NCI-H2081 (cell line): ENCODE measurements at places on chromosomes 7 and 10.

DNA sequence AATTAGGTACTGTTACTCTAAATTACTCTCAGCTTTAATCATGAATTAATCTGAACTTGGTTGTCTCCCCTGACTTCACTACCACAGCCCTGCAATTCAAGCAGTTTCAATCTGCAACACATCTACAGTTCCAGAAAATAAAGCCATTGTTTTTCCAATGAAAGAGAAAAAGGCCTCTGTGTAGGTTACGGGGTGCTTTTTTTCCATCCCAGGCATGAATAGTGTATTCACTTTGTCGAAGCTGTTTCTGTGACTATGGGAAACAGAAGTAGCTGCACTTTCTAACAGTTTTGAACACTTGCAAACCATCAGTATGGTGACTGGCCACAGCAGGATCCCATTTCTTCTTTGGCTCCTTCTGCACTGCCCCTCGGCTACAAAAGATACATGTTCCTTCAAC is 460.2 kb downstream of the GRM8 start:
- no peak for DNase-seq

DNA sequence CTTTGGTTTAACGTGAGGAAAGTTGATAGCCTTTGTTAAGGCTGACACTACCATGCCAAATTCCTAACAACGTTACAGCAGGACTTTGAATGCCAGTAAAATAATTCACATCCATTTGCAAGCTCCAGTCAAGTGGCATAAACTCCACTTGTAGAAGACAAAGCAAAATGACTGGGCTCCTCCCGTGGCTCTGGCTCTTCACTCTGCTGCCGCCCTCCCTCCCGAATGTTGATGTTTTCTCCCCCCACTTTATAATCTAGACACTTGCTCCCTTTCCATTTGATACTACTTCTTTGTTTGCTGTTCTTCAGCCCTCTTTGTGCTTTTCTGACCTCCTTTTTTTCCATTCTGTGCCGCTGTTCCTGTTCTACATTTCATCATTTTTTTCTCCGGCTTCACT is 22.8 kb upstream of the ITGB8 start:
- DNase-seq, result no peak

GRCh38 chr10:1100691-1101368 is 44.6 kb downstream of the WDR37 start:
- no peak for DNase-seq

DNA sequence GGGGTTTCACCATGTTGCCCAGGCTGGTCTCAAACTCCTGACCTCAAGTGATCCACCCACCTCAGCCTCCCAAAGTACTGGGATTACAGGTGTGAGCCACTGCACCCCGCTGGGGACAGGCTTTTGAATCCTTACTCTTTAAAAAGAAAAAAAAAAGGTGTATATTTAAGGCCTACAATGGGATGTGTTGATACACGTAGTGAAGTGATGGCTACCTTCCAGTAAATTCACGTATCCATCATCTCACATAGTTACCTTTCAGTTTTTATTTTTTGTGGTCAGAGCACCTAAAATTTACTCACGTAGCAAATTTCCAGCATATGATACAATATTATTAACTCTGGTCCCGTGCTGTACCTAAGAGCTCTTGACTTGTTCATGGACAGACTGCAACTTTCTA is 119.5 kb upstream of the INSYN2A start:
- DNase-seq, result no peak

DNA sequence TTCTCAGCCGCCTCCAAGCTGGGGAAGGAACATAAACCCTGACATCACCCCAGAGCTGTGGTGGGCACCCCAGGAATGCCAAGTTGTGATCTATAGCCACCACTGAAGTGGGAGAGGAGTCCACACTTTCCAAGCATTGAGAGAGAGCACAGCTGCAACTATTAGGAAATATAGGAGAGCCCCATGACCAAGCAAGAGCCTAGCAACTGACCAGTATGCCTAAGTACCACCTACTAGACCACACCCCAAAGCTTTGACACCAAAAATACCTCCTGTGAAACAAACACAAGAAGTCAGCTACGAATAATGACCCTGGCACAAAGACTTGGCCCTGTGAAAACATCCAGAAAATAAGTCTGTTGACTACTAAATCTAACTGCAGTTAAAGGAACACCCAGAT is 804.1 kb upstream of the IGFBP3 start:
- no peak for DNase-seq

GRCh38 chr10:123202506-123202905 is 48.3 kb downstream of the BUB3 start:
- no peak for DNase-seq

DNA sequence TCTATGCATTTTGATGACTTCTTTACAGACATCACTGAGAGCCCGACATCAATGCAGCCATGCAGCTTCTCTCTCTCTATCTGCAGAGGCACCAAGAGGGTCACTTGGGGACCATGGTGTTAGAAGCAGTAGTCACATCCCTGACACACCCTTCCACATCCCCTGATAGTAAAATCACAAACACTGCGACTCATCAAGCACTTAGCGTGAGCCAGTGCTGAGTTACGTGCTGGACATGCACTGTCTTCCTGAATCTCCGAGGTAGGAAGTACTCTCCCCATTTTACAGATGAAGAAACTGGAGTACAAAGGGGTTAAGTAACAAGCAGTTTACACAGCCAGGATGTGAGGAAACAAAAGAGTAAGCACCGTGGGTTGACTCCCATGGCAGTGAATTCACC is 109.2 kb downstream of the OSBPL3 start:
- DNase-seq, result no peak

GRCh38 chr10:110203500-110204455 is 3.6 kb upstream of the MXI1 start:
- no peak for DNase-seq

- DNase-seq, result no peak
These were observed 251.6 kb downstream of the ZWINT start for GRCh38 chr10:56109454-56109853.

DNA sequence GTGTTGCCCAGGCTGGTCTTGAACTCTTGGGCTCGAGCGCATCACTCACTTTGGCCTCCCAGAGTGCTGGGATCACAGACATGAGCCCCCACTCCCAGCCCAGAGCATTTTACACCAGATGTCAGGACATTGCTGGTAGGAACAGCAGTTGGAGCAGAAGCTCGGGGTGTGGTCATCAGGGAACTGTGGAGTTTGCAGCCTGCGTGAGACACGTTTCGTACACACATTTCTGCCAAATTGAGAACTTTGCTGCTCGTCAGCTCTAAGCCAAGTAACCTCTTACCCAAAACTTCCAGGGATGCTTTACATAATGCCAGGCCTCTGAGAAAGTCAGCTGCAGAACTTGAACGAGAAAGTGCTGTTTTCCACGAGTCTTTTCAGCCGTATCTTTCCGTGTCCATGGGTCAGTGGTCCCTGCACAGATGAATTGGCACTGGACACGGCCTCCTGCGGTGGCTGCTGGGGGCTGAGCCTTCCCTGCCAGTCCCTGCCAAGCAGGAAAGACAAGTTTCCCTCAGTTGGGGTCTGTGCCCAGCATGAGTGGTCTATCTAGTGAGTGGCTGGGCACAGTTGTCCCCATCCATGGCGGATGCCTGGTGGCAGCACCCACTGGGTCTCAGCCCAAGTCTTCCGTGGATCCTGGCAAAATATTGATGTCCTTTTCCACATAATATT is 54.4 kb downstream of the DNAJB6 start:
- no peak for DNase-seq

GRCh38 chr7:102072636-102073209 is 213.9 kb upstream of the SH2B2 start:
- DNase-seq, result no peak

- no peak for DNase-seq
These were observed 118.1 kb downstream of the WDR11 start for GRCh38 chr10:120969219-120969645.

DNA sequence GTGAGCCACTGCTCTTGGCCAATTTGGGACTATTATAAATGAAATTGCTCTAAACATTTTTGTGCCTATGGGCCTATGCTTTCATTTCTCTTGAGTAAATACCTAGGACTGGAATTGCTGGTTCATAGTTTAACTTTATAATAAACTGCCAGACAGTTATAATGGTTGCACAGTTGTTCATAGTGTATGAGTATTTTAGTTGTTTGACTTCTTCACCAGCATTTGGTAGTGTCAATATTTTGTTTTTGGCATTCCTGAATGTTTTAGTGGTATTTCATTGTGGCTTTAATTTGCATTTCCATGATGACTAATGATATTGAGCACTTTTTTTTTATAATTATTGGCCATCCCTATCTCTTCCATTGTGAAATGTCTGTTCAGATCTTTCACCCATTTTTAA is 29.5 kb downstream of the PLEKHA8 start:
- no peak for DNase-seq

DNA sequence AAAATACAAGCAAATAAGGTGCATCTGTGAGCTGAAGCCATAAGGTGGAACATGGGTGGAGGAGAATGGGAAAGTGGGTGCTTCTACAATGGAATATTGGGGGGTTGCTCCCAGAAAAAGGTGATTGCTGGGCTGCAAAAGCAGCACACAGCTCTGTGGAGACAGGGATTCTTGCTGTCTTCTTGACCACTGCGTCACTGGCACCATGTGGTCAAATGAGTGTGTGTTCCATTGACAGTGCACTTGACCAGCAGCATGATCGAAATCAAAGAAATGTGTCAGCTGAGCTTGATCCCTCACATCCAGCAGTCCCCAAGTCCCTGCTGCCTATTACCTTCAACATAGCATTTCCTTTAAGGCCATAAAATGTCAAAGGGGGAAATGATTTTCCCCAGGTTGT is 56.2 kb downstream of the GPR26 start:
- no peak for DNase-seq

- peak; percentile 80 for DNase-seq
These were observed 44.9 kb downstream of the BAMBI start for GRCh38 chr10:28722065-28722803.

DNA sequence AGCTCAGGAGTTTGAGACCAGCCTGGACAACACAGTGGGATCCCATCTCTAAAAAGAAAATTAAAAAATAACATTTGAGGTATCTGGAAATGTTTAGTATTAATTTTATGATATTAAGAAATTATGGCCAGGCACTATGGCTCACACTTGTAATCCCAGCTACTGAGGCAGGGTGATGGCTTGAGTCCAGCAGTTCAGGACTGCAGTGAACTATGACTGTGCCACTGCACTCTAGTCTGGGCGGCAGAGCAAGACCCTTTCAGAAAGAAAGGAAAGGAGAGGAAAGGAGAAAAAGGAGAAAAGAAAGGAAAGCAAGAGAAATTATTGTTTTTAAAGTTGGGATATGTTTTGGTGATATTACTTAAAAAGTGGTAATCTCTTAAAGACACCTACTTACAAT is 2.5 kb upstream of the CCDC186 start:
- DNase-seq, result no peak

GRCh38 chr10:48708144-48708543 is 23.5 kb downstream of the WDFY4 start:
- DNase-seq, result no peak

- no peak for DNase-seq
These were observed 28.0 kb downstream of the PRSS2 start for GRCh38 chr7:142798451-142799436.

GRCh38 chr7:99397297-99397983 is 11.0 kb downstream of the PDAP1 start:
- no peak for DNase-seq

DNA sequence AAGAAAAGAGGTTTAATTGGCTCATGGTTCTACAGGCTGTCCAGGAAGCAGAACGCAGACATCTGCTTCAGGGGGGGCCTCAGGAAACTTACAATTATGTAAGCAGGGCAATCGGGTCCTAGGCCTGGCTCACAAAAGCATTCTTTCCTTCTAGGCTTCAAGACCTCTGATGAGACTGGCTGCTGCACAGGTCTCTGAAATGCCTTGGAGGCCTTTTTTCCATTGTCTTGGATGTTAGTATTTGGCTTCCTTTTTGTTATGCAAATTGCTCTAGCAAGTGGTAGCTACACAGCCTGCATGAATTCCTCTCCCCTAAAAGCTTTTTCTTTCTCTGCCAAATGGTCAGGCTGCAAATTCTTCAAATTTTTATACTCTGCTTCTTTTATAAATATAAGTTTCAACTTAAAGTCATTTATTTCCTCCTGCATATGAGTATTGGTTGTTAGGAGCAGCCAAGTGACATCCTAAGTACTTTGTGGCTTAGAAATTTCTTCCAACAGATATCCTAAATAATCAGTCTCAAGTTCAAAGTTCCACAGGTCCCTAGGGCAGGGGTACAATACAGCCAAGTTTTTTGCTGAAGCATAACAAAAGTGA is 83.1 kb upstream of the SEMA3A start:
- DNase-seq, result no peak

- no peak for DNase-seq
These were observed 66.6 kb downstream of the LYZL1 start for GRCh38 chr10:29355411-29355991.

DNA sequence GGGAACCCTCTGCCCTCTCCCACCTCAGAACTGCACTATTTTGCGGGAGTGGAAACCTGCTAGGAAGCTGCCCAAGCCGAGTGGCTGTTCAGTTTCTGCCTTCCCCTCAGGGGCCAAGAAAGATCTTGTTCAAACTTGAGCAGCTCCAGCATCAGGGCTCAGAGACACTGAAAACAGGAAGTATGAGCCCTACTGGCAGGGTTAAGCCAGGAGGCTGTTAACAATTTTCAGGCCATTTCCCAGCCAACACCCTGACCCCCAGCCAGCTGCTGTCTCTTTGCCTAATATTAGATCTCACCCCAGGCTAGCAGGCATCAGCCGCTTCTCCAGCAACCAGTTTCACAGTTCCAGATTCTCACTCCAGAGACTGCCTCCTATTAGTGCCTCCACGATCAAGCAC is 9.2 kb downstream of the PLAU start:
- DNase-seq, result no peak

DNA sequence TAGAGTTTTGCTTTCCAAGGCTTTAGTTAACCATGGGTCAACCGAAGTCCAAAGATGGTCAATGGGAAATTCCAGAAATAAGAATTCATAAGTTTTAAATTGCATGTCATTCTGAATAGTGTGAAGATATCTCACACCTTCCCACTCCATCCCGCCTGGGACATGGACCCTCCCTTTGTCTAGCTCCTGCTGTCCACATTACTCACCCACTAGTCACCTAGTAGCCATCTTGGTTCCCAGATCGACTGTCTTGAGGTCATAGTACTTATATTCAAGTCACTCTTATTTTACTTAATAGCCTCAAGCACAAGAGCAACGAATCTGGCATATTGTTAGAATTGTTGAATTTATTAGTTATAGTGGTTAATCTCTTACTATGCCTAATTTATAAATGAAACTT is 366.6 kb downstream of the PRPF18 start:
- DNase-seq, result no peak

GRCh38 chr10:29751684-29752083 is 116.9 kb upstream of the SVIL start:
- no peak for DNase-seq

- no peak for DNase-seq
These were observed 102.1 kb upstream of the KCND2 start for GRCh38 chr7:120170834-120171233.

GRCh38 chr7:108815815-108816214 is 246.1 kb downstream of the DNAJB9 start:
- no peak for DNase-seq

DNA sequence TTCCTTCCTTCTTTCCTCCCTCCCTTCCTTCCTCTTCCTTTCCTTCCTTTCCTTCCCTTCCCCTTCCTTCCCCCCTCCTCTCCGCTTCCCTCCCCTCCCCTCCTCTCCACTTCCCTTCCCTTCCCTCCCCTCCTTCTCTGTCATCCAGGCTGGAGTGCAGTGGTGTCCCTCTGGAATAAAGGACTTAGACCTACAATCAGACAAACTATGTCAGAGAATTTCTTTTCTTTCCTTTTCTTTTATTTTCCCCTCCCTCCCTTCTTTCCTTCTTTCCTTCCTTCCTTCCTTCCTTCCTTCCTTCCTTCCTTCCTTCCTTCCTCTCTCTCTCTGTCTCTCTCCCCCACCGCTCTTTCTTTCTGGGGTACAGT is 242.2 kb downstream of the GATA3 start:
- DNase-seq, result no peak
